ENCODE measurements at places on chromosomes 16 and 17.

DNA sequence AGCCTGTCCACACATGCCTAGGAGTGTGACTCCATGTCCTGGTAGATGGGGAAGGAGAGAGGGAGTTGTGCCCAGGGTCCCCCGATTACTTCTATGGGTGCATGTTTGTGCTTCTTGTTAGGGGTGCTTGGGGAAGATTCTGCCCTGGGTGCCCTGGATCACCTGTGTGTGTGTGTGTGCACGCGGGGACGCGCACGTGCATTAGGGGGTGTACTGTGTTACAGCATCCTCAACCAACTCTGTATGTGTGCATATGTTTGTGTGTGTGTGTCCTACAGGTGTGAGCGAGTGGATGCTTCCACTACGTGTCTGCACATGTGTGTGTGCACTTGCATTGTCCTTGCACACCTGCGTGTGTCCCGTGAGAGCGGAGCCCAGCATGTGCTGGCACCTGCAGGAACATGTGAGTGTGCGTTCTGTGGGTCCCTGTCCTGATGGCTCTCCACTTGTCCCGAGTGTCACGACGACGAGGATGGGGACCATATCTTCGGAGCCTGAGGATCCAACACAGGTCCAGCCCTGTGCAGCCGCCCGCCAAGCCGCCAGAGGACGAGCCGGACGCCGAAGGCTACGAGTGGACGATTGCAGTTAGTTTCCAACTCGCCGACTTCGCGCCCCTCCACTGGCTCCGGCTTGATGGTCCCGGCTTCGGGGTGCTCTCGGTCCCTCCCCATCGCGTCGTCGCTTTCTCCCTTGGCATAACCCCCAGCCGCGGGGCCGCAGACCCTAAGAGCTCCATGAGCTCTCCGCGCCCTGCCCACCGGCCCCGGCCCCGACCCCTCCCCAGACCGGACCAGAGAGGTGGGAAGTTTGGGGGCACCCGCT is 6.0 kb upstream of the TBC1D3B start:
- DNase-seq = no peak

GRCh38 chr16:9411426-9411825 is 320.0 kb downstream of the HAPSTR1 start:
- DNase-seq = no peak

DNA sequence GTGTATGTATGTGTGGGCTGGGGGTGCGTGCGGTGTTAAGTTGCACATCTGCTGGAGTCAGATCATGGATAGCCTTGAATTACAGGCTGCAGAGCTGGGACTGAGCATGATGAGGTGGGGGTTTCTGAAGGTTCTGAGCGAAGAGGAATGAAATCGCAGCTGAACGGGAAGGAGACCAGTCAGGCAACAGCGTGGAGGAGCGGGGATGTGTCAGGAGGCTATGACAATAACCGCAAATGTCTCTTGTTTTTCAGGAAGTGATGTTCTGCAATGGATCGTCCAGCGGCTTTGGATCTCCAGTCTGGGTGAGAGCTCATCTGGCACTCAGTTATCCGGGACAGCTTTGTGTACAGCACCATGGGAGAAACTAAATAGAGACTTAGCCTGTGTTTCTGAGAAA is 20.9 kb downstream of the RGS9 start:
- no peak for DNase-seq

- no peak for DNase-seq
Observed at GRCh38 chr16:86502856-86503748, 7.2 kb upstream of the FOXF1 start.

DNA sequence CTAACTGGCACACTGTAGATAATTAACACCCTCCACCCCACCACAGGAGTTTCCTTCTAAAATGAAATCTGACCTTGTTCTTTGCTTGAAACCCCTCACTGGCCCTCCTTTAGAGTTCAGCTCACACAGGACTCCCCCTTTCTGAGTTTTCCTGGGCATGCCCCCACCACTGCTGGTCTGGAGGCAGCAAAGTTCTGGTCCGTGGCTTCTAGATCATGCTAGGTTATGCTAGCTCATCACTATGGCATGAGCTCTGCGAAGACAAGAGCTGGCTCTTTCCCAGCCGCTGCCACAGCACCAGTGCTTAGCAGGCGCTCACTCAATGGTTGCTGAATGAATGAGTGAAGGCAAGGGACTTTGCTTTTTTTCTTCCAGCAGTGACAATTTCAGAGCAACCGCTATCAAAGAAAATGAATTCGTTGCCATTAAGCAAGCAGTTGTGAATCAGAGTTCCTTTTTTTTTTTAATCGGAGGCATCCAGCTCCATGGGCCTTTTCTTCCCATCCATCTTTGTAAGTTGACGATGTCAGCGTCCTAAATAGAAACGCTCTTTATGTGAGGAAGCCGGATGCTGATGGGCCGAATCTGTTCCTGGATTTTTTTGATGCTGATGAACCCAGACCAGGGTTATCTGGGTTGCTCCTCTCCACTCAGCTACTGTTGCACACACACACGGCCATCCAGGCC is 80.8 kb upstream of the NOL11 start:
- DNase-seq = no peak

DNA sequence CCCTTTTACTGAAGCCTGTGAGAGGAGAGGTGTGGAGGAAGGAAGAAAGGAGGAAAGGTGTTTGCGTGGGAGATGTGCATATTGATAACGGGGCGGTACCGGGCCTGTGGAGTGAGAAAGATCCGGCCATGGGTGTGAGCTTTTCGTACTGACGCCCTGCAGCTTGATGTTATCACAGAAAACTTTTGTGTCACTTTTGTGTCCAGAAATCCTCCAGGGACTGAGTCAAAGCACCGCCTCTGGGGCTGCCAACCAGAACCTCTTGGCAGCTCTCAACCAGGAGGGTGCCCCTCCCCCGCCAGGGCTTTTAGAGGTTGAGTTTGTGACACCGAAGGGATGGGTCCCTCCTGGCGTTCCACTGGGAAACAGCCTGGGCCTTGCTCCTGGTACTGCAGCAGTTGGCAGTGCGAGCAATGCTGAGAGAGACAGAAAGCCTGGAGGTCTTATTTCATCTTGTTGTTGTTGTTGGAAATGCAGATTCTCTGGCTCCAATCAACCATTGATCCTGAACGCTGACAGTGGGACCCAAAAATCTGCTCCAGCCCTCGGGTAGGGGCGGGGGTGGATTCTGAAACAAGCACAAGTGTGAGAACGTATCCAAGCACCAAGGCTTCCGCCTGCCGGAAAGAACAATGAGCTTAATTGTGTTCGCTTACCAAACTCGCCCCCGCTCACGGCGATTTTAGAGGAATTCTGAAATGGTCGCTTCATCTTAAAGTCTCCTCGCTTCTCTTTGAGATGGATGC is 65.0 kb downstream of the CRISPLD2 start:
- peak; percentile 69 for DNase-seq

GRCh38 chr16:14196539-14196938 is 125.4 kb downstream of the MRTFB start:
- DNase-seq = no peak

DNA sequence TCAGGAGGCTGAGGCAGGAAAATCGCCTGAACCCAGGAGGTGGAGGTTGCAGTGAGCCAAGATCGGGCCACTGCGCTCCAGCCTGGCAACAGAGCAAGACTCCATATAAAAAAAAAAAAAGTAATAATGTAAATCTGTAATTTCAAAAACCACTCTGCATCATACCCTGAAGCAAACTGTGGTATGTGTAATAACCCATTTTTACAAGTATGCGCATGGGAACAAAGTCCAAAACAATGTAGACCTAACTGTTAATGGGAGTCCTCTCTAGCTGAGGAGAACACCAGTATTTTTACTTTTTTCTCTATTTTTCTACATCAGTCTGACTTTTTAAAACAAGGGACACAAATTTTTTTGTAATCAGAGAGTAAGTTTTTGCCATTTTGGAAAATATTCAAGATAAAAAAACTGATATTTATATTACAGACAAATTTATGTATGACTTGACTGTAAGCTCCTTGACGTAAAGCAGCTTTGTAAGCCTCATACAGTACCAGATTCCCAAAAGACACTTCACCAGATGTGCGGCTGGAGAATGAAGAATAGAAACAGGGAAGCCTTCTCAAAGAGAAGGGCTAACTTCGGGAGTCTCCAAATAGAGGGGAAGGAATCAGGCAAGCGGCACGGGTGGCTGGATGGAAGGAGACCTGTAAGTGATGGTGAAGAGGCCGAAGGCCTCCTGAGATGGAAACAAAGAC is 25.7 kb downstream of the CMTM4 start:
- no peak for DNase-seq

GRCh38 chr17:9150446-9151090 is 129.3 kb downstream of the NTN1 start:
- peak; percentile 50 for DNase-seq

DNA sequence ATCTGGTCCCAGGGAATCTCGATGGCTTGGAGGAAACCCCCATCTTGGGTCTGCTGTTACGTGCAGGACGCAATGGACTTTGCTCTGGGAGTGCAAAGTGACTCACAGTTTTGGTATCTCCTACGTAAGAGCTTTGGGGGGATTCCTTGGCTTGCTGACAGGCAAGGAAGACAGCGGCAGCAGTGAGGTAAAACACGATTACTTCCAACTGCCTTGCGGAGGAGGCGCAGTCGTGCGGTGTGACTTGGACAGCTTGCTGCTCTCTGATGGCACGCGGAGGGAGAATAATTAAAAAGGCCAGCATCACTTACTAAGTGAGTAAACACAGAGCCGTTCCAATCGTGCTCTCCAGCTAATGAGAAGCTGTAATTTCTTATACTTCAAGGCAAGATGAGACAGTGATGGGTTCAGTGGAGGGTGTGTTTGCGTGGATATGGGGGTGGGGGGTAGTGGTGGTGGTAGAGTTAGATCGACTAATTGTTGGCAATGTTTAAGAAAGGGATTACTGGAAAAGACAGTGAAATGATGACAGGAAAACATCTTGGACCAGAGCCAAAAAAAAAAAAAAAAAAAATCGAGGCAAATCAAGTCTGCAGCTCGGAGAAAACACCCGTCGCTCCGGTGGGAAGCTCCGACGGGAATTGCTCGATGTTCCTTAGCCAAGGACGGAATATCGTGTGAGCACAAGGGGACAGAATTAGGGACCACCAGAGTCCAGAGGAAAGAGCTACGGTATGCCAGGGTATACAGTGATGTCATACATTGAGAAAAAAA is 184.8 kb upstream of the ZFHX3 start:
- DNase-seq = peak; percentile 87

DNA sequence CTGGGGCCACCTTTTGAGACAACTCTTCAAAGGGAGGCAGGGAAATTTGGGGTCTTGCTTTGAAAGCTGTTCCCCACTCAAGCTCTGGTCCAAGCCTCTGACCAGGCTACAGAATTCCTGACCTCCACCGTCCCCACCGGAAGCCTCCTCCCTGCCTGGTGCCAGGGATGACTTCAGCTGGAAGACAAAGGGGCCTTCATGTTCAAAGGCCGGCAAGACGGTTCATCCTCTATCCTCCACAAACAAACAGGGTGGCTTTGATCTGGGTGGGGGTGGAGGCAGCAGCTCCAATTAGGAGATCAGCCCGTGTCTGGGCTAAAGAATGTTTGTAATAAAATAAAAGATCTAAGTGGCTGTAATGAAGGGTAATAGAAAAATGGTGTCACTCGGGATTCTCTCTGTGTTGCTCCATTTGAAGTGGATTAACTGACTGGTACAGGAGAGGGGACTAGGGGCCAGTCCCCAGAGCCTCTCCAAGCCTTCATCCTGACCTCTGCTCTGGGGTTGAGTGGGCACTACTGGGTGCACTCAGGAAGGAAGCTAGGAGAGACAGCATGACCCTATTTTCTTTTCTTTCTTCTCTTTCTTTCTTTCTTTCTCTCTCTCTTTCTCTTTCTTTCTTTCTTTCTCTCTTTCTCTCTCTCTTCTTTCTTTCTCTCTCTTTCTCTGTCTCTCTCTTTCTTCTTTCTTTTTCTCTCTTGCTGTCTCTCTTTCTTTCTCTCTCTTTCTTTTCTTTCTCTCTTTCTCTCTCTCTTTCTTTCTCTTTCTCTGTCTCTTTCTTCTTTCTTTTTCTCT is 27.5 kb upstream of the NKD1 start:
- DNase-seq = no peak

DNA sequence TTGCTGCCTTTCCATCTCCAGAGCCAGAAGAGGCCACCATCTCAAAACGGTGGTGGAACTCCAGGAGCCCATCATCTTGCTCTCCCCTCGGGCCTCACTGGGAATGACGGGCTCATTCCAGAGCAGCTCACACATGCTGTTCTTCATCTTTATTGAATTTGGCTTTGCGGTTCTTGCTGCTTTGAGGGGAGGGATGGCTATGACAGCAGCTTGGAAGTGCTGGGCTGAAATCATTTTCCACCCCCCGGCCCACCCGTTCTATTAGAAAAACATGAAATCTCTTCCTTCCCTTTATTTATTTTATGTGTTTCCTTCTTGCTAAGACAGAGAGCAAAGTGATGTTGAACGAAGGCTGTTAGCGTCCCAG is 149.8 kb upstream of the RPL38 start:
- no peak for DNase-seq

GRCh38 chr17:79707931-79708891 is 22.5 kb upstream of the ENPP7 start:
- DNase-seq = peak; percentile 11

- DNase-seq = peak; percentile 3
Observed at GRCh38 chr17:51764387-51764971, 394.0 kb downstream of the CA10 start.

- DNase-seq = no peak
Observed at GRCh38 chr16:66474750-66475199, 47.7 kb downstream of the BEAN1 start.

DNA sequence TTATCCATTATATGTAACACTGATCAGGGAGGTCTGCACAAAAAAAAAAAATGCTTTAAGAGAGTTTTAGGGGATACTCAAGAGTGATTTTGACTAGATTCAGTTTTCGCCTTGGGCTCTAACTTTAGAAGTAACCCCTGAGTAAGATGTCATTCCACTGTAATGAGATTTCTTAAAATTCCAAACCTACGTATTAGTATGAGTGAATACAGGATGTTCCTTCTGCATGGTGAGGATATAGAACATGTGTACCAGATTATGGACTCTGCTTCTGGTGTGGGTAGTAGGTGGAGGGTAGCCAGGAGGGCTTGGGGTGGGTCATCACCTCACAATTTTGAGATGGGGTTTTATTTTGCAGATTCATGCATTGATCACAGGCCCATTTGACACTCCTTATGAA is 4.3 kb downstream of the UBE2Z start:
- no peak for DNase-seq

GRCh38 chr17:917391-917811 is 62.2 kb downstream of the NXN start:
- no peak for DNase-seq

GRCh38 chr16:68869492-68870088 is 26.3 kb downstream of the TANGO6 start:
- DNase-seq = no peak

- DNase-seq = no peak
Observed at GRCh38 chr17:61534414-61534813, 56.6 kb downstream of the NACA2 start.

- DNase-seq = peak; percentile 65
Observed at GRCh38 chr16:79402920-79403319, 197.6 kb downstream of the MAF start.

- DNase-seq = no peak
Observed at GRCh38 chr17:79171188-79171587, 96.6 kb downstream of the ENGASE start.

Data from trophoblast cell (in vitro differentiated cells and primary cell).